ENCODE measurements at places on chromosomes 6 and 20.
A peak's percentile ranks its signal among the peaks of the same experiment; 100 is the strongest.

DNA sequence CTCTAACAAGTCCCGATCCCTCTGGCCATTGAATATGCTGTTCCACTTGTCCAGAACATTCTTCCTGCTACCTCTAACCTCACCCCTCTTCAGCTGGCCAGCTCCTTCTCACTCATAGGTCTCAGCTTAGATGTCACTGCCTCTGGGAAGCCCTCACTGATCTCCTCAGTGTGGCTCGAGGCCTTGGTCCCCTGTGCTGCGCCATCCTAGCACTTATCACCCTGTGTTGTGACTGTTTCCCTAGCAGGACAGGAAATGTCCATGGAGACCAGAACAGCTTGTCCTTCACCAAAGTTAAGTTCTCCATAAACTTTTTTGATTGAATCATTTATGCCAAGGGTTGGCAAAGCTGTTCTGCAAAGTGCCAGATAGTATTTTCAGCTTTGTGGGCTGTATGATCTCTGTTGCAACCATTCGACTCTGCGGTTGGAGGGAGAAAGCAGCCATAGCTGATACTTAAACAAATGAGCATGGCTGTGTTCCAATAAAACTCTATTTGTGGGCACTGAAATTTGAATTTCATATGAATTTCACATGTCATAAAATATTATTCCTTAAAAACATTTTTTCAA is 6.5 kb upstream of the BNIP5 start:
- no peak for DNase-seq

DNA sequence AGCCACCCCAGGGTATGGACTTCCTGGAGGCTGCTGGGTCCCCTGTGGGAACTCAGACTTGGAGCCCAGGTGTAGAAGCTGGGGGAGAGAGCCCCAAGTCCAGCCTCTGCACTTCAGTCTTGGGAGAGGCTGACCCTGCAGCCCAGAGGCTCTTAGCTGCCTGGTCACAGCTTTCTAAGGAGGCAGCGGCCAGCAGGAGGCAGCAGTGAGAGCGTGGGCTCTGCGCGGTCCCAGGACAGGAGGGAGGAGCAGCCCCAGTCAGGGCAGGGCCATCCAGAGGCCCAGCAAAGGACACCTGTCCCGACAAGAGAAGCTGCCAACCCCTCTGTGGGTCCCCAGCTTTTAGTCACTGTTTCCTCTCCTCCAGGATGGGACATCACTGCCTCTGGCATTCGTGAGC is 9.4 kb downstream of the TREML2 start:
- peak; percentile 31 for DNase-seq

DNA sequence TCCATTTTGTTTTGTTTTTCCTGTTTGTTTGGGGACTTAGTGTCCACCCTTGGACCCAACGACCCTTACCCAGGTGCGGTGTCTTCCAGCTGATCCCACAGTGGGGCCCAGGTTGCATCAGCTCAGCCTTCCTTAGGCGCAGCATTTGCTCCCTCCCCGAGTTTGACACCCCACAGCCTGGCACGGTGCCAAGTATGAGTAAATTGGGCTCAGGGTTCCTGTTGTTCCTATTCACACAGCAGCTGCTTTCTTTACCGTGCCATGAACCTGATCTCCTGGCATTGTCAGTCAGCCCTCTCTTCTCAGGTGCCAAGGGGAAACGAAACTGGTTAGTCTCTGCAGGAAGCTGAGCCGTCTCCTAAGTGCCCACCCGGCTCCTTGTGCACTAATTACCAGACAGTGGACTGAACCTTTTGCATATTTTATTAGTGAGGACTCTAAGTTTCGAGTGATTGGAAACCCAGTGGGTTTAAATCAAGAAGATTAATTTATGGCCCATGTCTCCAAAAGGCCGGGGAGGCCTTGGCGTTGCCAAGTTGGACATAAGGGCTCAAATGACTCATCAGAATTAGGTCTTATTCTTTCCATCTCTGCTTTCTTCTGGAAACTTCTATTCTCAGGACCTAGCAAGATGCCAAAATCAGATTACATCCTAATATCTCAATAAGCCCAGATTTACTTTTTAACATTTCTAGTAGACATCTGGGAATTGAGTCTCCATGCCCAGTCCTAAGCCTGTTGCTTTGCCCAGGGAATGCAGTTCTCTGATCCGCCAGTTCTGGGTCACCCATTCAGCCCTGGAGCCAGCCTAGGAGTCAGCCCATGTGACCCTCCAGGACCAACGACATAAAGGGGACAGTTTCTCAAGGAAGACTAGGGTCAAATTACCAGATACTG is 68.8 kb downstream of the TSHZ2 start:
- no peak for DNase-seq

- DNase-seq: no peak
These were observed 105.5 kb downstream of the BMP7 start for GRCh38 chr20:57160985-57161384.

DNA sequence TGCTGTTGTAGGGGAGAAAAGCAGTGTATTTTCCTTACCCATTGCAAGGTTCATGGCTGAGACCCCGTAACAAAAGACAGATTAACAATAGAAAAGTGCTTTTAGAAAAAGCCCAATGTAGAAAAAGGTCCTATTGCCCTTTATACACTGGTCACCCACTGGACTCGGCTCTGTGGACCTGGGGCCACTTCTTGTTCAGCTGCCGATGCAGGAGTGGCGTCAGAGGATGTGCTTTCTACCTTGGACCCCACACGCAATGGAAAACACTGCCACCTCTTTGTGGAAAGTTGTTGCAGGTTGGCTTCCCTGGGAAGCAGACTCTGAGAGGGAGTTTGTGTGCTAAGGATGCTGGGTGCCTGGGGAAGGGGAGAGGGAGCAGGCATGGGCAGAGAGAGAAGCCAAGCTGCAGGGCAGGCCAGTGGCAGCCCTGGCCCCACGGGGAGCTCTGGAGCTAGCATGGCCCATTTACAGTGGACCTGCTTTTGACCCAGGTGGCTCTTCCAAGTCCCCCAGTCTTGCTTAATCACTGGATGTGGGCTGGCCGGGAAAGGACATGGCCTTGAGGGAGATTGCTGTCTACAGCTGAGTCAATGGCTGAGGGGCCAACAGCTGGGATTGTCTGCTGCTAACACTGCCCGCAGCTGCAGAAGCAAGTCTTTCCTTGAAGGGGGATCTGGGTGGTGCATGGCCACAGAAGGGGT is 142.9 kb downstream of the CDC5L start:
- DNase-seq: no peak
